ENCODE measurements at places on chromosomes 7 and 10. TPM values are rescaled to one million over a fixed set of nuclear protein-coding genes. Genes with fewer than 3 reads are reported as not detected.

Gene ATOH7
- total RNA-seq, result 0.93 TPM

Gene GLI3
- 33.0 TPM for total RNA-seq

Gene ZSCAN25
- total RNA-seq, result 8.7 TPM

Gene PDGFA
- total RNA-seq, result 13.7 TPM

Gene OLAH
- total RNA-seq, result not detected

Gene UCN3
- not detected for total RNA-seq

Gene CDK1
- 421 TPM for total RNA-seq

Gene AKR1C4
- total RNA-seq, result not detected

Gene CPED1
- not detected for total RNA-seq

Gene ZNF503
- 8.3 TPM for total RNA-seq

Gene PON1
- 1.8 TPM for total RNA-seq

Gene TRDMT1
- total RNA-seq, result 26.4 TPM

Gene SHTN1
- 17.3 TPM for total RNA-seq

Gene NYAP1
- total RNA-seq, result 1.2 TPM

Gene ANKRD30A
- total RNA-seq, result not detected

Gene NODAL
- total RNA-seq, result not detected

Gene SPDYE2B
- total RNA-seq, result not detected

Gene CLEC2L
- total RNA-seq, result 0.50 TPM

Gene ITPRIP
- 1.6 TPM for total RNA-seq

Gene GNG11
- total RNA-seq, result 0.86 TPM

Gene CCDC172
- total RNA-seq, result not detected

Gene CH25H
- total RNA-seq, result not detected

Gene RTKN2
- total RNA-seq, result 65.9 TPM

Gene MRPS33
- 25.0 TPM for total RNA-seq

Gene ANKRD26
- 16.8 TPM for total RNA-seq

Gene FFAR4
- 0.04 TPM for total RNA-seq

Gene AGAP3
- 38.9 TPM for total RNA-seq

Gene PTPRZ1
- 154 TPM for total RNA-seq

Gene TMEM270
- total RNA-seq, result not detected

Gene CPA4
- not detected for total RNA-seq

Gene IFIT2
- 0.06 TPM for total RNA-seq

Gene EVX1
- not detected for total RNA-seq

Gene EGR2
- total RNA-seq, result 5.0 TPM

Gene BLOC1S2
- 58.3 TPM for total RNA-seq

Gene IFIT1
- total RNA-seq, result 13.2 TPM

Gene EPHA1
- total RNA-seq, result 6.0 TPM
